SK-N-SH (cell line): ENCODE measurements at places on chromosomes 3 and 15. TPM values are rescaled to one million over a fixed set of nuclear protein-coding genes. Genes with fewer than 3 reads are reported as not detected.
A peak's percentile ranks its signal among the peaks of the same experiment; 100 is the strongest.

- no peak for DNase-seq
These were observed 94.0 kb downstream of the LRRK1 start for GRCh38 chr15:101013201-101013550.

GRCh38 chr15:47644722-47645121 lies 72.6 kb upstream of the SEMA6D start:
- DNase-seq, result no peak

DNA sequence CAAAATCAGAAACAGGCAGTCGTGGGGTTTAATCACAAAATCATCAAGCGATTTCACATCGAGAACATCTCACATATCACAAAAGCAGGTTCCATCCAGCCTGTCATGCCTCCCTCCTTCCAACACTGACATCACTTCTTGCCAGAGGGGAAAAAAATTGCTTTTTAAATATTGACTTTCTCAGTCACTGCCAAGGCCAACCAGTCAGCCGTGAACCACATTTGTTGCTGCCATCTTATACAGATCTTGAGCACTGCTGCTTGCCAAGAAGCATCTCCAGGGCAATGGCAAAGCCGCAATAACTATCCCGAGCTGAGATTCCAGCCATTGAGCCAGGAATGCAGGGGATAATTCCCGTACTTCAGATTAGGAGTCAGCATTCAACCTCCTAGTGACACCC lies 174.6 kb downstream of the ANXA2 start:
- no peak for DNase-seq

- DNase-seq, result peak; percentile 40
These were observed 5.9 kb upstream of the ADGRG7 start for GRCh38 chr3:100603469-100603868.

DNA sequence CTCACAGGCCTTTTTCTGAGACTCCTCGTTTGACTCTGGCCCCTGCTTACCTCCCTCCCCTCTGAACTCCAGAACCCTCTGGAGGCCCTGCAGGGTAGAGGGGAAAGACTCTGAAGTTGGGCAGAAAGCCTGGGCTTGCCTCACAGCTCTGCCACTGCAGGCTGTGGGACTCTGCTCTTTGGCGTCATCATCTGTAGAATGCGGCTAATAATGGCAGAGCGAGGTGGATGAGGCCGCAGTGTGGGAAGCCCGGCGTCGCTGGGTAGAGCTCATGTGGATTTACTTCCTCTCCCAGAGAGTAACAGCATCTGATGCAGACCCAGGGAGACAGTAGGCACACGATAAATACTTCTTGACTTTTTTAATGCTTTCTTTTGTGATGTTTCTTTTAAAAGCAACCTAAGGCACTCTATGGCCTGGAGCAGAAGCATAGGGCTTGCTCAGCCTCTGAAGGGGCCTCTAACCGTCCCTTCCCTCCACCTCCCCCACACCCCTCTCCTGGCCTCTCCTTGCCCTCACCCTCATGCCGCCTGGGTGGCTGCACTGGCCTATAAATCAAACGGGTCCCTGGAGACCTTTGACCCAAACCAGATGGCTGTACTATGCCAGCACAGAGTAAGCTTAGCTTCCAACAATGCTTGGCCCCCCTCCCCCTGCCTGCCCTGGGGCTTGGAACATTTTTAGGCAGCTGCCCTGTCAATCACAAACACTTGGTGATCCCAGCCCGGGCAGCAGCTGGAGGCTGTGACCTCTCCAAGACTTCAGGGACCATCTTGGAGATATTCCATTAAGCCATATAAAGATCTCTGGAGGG lies 32.9 kb downstream of the SPSB4 start:
- DNase-seq, result peak; percentile 51

- no peak for DNase-seq
These were observed 337.3 kb downstream of the LPP start for GRCh38 chr3:188491276-188491687.

- DNase-seq, result no peak
These were observed 103.6 kb downstream of the DAPK2 start for GRCh38 chr15:63942486-63943365.

GRCh38 chr15:67067930-67068551 lies 2.6 kb downstream of the SMAD3 start:
- no peak for DNase-seq

CHRM5 gene
- polyA plus RNA-seq, result 0.03 TPM in 1 of 2 replicates, not detected in the other

ZPLD1 gene
- not detected in 2 replicates for polyA plus RNA-seq

HRG gene
- not detected in 2 replicates for polyA plus RNA-seq
